Stimulated activated CD4-positive, alpha-beta T cell treated with anti-CD3 and anti-CD28 coated beads, Interleukin-4, amount 100 ng/mL, for 1 hour (primary cell): ENCODE measurements at places on chromosomes 7 and 10.
A peak's percentile ranks its signal among the peaks of the same experiment; 100 is the strongest.

DNA sequence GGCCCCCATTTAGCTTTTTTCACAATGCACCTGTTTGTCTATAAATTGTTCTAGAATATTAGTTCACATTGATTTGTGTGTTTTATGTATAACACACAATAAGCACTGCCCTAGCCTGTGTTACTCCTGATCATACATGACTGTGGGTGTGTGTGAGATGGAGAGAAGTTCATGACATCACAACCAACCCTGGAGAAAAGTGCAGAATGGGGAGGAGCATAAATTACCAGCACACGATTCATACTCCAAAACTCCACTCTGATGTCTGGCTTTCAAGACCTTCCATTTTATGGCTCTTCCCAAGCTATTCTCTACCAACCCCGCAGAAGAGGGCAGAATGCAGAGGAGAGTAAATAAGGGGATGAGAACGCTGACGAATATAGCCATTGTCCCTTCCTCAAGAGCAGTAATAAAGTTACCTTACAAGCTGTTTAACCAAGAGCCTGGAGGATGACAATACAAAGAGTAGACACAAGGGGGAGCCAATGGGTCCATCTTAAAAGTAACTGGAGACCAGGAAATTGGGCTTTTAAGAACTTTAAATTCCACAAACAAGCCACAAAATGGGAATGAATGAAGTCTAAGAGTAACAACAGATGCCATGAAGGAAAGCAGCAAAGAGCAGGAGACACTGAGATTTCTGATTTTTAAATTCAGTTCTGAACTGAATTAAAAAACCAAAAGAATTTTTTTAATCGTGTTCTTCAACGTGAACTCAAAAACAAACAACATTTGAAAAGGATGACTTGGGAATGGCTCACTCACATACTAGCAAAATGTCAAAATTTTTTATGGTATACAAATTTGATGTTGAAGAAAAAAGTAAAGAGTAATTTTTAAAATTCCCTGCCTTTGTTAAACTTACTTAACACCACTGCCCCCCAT, 159.6 kb downstream of the PARD3 start:
- DNase-seq: no peak

GRCh38 chr7:22853674-22854157, 31.1 kb upstream of the TOMM7 start:
- DNase-seq: no peak

GRCh38 chr10:119198438-119198837, 8.9 kb upstream of the GRK5 start:
- peak; percentile 31 for DNase-seq

- no peak for DNase-seq
These were observed at the start of gene LRRC17 for GRCh38 chr7:102912742-102913141. LRRC17 (plus strand) TSS chr7:102913000; CDS start chr7:102933914, 20,914 bp downstream.

DNA sequence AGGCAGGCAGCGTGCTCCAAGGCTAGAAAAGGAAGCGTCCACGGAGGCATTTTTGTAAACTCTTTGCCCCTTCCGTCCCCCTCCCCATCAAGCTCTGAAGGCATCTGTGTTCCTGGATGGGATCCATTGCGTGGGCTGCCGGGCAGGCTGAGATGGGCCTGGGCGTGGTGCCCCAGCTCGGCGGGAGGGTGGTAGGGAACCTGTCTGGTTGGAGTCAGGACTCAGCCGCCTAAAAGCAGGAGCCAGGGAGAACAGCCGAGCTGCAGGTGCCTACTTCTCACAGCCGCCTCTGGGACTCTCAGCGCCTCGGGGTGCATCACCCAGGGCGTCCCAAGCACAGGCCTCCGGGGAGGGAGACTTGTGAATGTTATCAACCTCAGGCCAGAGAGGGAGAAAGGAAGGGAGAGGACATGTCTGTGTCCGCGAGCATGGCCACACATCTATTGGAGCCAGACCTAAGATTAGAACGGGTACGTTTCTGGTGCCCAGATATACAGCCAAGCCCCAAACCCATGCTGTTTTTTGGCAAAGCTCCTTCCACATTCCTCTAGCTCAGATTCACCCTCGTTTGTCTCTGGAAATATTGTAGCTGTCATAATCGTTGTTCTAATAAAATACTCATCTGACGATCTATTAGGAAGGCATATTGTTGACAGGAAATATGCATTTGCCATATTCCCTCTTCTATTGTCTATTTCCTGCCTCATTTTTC, 48.6 kb upstream of the CTBP2 start:
- DNase-seq: no peak

DNA sequence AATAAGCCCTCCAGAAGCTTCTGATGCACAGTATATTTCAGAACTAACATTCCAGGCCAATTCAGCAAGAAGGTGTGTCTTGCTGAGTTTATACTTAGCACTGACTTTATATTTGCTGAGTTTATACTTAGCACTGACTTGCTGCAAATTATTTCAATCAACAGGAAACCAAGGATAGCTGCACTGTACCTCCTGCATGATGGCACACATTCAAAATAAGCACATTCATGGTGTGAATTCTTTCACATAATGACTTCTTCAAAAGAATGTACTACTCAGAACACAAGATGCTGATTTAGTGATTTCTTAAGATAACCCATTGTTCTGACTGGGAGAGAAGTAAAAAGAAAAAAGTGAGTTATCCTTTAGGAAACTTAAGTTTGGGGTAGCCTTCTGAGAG, 52.0 kb downstream of the JAZF1 start:
- DNase-seq: no peak

DNA sequence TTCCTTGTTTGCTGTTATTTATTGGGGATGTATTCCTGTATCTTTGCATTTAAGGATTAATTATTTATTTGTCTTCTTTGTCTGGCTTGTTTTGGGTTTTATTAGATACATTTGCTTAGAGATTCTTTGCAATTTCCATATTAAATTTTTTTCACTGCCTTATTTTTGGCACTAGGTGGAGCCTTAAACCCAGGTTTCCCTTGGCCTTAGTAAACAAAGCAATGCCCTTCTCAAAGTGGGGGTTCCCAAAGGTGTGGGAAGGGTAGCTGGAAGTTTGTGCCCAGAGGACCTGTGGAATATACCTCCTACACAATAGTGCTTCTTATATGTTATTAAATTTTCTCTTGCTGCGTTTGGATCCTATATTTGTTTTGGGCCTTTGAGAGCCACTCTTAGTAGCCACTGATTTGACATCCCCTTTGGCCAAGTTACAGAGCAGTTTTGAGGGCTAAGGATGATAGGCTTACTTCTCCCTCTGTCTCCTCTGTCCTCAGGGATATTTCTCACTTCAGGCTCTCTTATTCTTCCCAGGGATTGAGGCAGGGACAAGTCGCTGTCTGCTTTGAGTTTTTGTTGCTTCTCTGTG, 162.3 kb downstream of the ITGB1 start:
- no peak for DNase-seq

GRCh38 chr7:84022684-84023308, 171.8 kb downstream of the SEMA3A start:
- no peak for DNase-seq

DNA sequence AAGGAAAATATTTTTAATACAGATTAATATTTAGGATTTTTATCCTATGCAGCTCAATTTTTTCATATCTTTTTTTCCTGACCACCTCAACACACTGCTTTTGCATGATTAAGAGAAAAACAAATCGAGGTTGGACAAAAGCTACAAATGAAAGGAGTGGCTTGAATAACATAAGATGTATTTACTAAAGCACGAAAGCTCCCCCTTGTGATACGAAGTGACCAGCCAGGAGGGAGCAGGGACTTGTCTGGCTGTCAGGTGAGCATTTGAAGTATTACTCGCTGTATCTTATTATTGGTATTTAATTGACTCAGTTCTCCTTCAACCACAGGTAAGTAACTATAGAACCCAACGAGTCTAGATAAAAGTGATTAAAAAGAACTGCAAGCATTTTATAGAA, 265.2 kb upstream of the PHF14 start:
- DNase-seq: no peak

DNA sequence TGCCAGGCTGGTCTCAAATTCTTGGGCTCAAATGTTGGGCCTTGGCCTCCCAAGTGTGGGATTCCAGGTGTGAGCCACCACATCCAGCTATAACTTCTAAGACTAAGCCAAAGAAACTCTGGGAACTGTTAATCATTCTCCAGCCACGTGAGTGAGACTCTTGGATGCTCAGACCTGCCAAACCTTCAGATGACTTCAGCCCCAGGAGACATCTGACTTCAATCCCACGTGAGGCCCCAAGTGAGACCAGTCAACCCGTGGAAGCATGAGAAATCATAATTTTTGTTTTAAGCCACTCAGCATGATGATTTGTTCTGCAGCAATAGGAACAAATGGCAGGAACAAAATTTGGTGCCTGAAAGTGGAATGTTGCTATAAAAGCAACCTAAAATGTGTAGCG, 4.3 kb upstream of the PCBD1 start:
- DNase-seq: no peak

GRCh38 chr10:17154116-17154515, 24.5 kb upstream of the CUBN start:
- DNase-seq: no peak

DNA sequence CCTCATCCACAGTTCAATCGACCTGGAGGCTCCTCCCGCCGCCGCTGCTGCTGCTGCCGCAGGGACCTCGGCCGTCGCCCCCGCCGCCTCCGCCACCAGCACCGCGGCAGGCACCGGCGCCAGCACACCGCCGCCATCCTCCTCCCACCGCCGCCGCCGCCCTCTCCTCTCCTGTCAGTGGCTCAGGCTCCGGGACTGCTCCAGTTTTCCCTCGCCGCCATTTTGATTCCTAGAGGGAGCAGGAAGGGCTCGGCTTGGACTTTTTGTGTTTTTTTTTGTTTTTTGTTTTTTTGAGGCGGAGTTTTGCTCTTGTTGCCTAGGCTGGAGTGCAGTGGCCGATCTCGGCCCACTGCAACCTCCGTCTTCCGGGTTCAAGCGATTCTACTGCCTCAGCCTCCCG, 3.0 kb upstream of the MCM10 start:
- peak; percentile 24 for DNase-seq

DNA sequence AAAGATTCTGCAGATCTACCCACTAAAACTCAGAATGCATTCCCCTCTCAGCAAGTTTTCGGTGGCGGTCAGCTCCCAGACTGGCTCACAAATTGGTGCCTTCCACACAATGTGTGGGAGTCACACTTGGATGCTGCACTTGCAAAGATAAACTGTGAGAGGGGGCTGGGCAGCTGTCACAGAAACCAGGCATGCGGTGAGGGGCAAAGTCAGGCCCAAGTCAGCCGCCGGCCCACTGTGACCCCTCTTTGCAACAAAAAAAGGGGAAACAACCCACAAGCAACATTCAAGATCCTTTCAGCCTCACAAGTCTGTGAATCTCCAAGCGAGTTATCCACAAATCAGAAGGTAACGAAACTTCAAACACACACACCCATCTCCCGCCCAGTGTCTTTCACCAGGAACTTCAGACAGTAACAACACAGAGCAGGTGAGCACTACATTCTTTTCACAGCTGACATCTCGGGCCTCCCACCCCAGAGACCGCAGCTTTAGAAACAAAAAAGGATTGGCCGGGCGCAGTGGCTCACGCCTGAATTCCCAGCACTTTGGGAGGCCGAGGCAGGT, 32.0 kb downstream of the SNX8 start:
- no peak for DNase-seq

GRCh38 chr10:33327751-33328150, 6.7 kb downstream of the NRP1 start:
- DNase-seq: no peak

- DNase-seq: no peak
These were observed 87.1 kb upstream of the AFAP1L2 start for GRCh38 chr10:114491419-114491818.

GRCh38 chr7:54253036-54253373, 289.2 kb upstream of the VSTM2A start:
- DNase-seq: no peak

DNA sequence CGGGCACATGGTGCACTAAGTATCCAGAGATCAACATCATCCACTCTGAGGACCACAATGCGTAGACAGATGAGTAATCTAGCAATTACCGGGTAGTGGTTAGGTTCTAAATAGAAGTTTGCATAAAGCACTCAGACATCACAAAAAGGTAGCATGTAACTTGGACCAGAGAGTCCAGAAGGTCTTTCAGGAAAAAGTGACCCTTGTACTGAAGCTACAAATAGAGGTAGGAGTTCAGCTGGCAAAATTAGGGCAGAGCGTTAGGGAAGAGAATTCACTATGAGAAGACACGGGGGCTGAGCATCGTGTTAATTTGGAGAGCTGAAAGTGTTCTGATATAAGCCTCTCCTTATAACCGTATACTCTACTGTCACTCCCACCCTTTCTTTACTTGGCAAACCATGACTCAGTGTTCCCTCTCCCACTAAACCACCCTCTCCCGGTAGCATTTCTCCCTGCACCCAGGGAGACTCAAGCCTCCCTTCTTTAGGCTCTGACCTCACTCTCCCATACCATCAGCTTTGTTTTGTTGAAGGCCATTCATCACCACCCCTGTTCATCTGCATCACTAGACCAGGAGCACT, 222.2 kb upstream of the FZD1 start:
- no peak for DNase-seq

DNA sequence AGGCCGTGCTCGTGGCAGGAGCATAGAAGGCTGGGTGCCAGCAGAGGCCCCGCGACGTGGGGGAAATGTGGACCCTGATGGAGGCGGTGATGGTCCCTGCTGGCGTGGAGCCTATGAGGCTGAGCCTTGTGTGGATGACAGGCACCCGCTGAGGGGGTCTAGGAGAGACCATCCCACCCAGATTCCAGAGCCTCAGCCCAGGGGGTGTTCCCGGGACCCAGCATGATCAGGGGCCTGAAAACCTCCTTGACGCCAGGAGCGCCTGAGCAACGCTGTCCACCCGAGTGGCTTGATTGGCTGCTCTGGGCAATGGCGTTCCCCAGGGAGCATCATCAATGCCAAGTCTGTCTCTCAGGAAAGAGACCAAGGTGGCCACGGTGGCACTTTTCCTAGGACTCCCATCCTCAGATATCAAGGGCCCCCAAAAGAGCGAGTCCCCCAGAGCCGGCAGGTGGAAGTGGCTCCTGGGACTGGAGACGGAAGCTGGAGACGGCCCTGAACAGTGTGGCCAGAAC, 61.1 kb downstream of the PWWP2B start:
- no peak for DNase-seq

GRCh38 chr7:31687024-31687748, at the start of gene PPP1R17:
PPP1R17 (plus strand) TSS chr7:31687215; CDS start chr7:31692442, 5,227 bp downstream.
- no peak for DNase-seq

GRCh38 chr7:156456503-156457115, 184.0 kb upstream of the RNF32 start:
- DNase-seq: no peak

GRCh38 chr10:2097937-2098336, 360.6 kb upstream of the ADARB2 start:
- DNase-seq: no peak

GRCh38 chr7:36103837-36104561, 49.1 kb upstream of the EEPD1 start:
- no peak for DNase-seq
